AG10803 (cell line): ENCODE measurements at places on chromosomes 2 and 18.

DNA sequence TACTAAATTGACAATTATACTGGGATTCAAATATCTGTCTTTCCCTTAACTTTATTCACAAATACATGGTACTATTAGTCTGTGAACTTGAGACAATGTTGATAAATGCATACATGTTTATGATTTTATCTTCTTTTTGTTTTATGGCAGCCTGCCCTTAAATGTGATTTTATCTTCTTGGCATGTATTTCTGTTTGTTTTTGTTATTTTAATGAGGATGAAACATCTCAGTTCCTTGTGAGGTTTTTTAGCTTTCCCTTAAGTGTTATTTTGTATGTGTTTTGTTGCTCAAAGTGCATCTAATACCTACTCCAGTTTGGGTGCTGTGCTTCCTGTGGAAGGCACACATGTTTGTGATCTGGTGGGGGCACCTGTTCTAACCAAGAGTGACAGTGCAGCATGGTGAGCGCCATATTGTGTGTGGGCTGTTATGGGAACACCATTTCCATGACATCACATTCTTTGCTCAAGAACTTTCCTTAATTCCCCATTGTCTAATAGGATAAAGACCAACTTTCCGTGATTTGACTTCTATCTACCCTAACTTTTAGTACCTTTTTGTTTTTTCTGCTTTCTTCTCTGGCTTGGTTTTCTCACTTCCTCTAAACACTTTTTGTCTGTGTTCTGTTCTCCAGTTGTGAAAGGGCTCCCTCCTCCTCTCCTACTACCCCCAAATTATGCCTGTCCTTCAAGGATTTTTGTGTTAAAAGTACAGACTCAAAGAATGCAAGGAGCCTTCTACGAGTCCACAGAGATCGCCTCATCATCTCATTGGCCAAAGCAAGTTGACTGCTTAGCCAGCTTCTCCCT is 162.1 kb upstream of the TTC39C start:
- no peak for DNase-seq

GRCh38 chr2:36554531-36554930 is 43.4 kb downstream of the FEZ2 start:
- DNase-seq, result no peak

DNA sequence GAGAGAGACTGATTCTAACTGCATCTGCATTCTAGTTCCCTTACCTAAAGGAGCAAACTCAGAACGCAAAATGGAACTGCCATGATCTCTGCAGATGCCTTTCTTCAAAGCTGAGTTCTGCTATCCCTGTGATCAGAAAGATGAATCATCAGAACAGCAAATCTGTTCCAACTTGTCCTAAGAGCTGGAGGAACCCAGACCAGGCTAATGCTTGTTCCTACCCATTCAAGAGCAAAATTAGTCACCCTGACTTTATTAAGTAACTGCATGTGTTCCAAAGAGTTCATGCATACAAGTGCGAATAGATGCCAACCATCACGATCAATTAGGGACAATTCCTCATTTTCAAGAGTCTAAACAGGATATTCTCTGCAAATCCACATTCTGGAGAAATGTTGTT is 46.5 kb downstream of the MBP start:
- DNase-seq, result peak; percentile 92

- peak; percentile 3 for DNase-seq
Measured at GRCh38 chr2:163469561-163469962, 266.2 kb downstream of the FIGN start.

GRCh38 chr2:172333235-172333977 is 94.0 kb upstream of the ITGA6 start:
- DNase-seq, result no peak

DNA sequence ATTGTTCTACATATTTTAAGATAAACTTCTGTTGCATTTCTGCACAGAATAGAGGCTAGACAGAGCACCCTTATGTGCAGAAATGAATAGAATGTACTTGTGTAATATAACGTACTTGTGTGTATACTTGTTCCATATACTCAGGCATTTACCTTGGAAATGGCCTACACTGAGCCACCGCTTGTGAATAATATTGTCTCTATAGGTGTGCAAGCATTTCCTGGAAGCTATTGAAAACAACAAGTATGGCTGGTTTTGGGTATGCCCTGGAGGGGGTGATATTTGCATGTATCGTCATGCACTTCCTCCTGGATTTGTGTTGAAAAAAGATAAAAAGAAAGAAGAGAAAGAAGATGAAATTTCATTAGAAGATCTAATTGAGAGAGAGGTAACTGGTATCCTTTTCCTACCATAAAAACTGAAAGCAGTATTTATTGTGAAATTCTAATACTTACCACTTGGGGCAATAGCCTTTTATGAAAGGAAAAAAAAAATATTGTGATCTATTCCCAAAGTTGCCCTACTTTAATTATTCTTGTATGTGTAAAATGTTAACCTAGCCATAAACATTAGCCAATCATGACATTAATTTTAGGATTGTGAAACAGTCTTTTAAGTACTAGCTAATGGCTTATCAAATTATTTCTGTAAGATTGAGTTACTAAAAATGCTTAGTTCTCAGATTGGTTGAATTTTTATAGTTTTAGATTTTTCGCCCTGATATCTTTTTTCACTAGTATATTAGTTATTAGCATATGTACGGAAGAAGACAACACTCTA is 18.0 kb downstream of the ZC3H15 start:
- peak; percentile 56 for DNase-seq

- no peak for DNase-seq
Measured at GRCh38 chr2:53654396-53654795, 113.2 kb upstream of the CHAC2 start.

- DNase-seq, result no peak
Measured at GRCh38 chr2:149441255-149441654, 110.9 kb downstream of the LYPD6 start.

GRCh38 chr2:236177604-236177966 is 9.4 kb upstream of the GBX2 start:
- peak; percentile 47 for DNase-seq

DNA sequence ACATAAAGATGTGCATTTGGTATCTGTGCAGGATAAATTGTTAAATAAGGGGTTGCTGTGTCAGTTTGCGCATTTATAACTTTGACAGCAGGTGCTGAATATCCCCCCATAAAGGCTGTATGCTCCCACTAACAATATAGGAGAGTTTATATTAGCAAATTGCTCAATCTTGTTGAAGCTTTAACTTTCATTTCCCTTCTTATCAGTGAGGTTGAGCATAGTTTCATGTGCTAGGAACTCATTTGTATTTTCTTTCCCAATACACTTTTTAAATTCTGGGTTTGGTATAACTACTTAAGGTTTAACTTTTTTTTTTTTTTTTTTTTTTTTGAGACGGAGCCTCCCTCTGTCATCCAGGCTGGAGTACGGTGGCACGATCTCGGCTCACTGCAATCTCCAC is 89.0 kb downstream of the FAM117B start:
- no peak for DNase-seq

GRCh38 chr2:69168144-69168813 is 155.3 kb downstream of the ANTXR1 start:
- DNase-seq, result no peak

GRCh38 chr2:180910831-180911665 is 69.4 kb upstream of the UBE2E3 start:
- DNase-seq, result no peak

- no peak for DNase-seq
Measured at GRCh38 chr2:179876266-179876665, 14.9 kb upstream of the ZNF385B start.

DNA sequence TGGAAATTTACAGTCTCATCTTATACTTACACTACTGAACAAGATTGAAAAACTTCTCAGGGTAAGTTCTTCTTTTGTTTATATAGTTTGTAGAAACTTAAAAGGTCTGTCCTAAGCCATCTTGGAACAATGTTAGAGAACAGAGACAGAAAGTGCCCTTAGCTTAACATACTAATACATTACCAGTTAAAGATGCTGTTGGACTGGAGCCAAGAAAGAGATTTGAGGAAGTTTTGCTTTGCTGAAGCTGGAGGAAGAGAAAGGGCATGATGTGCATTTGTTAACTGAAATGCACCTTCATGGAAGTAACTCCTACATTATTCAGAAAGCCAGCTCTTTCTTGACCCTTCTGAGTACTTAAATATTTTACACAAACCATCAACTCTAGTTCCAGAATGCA is 66.5 kb upstream of the TNFRSF11A start:
- no peak for DNase-seq

- no peak for DNase-seq
Measured at GRCh38 chr2:201942531-201942930, 91.1 kb upstream of the FZD7 start.

- peak; percentile 6 for DNase-seq
Measured at GRCh38 chr18:77316641-77317040, 67.0 kb downstream of the GALR1 start.

GRCh38 chr2:235605312-235606003 is 111.6 kb downstream of the AGAP1 start:
- DNase-seq, result peak; percentile 99

DNA sequence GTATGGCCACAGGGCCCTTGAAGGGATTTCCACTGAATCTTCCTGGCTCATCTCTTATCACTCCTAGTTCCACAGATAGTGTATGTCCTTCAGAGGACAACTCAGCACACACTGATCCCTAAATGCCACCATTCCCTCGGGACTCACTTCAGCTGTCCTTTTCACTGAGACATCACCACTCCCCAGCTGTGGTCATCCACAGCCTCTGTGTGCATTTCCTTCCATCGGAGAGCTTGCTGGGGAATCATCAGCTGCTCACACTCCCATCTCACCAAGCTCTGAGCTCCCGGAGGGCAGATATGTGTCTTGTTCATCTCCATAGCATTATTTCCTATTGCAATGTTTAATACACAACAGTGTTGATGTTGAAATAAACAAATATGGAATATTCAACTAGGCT is 759.5 kb downstream of the RNF144A start:
- no peak for DNase-seq

DNA sequence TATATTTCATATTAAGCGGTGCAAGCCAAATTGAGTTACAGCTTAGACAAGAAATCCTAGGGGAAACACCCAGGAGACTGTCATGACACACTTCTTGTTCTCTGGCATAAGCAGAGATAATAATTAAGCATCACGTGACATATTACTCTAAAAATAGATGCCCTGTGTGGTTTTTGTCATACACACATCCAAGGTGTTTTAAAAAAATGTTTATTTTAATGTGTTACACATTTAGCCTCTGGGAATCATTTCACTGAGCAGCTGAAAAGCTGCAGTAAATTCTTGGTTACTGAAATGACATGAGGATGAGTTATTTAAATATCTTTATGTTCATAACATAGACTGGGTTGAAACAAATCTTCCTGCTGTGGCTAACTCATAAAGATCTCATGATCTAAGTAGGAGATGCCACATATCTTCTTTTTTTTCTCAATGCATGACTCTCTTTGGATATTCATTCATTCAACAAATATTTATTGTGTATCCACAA is 38.0 kb upstream of the ERMN start:
- DNase-seq, result peak; percentile 45

GRCh38 chr2:17638196-17638743 is 97.8 kb downstream of the VSNL1 start:
- no peak for DNase-seq

DNA sequence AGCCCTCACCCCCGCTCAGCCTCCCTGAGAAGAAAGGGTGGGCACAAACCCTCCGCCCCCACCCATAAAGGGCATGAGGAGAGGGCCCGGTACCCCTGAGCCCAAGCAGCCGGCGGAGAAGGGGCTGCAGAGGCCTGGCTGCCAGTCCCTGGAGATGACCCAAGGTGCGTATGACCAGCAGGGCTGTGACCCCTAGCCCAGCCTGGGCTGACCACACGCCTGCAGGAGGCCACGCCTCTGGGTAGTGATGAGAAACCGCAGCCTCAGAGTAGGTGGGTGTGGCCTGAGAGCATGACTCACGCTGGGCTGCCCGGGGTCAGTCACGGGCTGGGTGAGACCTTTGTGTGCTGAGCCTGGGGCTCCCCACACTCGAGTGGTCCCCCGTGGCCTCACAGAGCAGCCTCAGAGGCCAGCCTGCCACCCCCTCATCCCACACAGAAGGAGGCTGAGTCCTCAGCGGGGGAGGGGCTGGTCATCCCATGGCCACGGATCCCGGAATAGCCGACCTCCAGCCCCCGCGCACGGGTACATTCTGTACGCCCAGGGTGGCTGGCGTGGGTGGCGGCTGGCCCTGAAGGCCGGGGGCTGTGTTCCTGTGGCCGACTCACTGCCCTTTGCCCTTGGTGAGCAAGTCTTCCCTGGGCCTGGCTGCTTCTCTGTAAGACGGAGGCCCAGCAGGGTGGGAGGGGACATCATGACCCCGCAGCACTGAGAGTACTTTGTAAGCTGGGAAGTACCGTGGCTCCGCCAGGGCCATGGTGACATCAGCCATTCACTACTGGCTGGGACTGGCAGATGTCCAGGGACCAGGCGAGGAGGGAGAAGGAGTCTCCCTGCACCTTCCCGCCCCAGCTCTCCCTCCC is 110.8 kb upstream of the OTOS start:
- DNase-seq, result peak; percentile 70

DNA sequence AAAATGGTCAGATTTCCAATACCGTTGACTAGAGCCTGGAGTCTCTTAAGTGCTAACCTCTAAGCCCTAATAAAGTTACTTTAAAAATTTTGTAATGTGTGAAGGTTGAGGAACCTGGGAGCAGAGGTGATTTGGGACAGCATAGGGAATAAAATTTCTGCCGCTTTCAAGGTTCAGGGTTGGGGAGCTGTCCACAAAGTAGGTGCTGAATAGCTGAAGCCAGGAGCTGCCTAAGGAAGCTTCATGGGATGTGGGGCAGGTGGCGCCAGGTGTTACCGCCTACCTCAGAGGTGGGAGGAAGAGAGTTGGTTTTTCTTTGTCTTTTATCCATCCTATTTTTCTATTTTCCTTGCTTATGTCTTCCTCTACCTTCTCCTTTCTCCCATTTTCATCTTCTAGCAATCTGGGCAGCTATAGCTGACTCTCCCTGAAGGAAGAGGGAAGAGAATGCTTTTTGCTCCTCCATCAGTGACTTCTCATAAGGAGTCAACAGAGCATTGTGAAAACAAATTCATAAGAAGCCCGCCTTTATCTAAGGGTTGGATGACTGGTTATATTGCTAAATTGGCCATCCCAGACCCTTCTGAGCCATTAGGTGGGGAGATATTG is 178.7 kb downstream of the CLIP4 start:
- peak; percentile 6 for DNase-seq

DNA sequence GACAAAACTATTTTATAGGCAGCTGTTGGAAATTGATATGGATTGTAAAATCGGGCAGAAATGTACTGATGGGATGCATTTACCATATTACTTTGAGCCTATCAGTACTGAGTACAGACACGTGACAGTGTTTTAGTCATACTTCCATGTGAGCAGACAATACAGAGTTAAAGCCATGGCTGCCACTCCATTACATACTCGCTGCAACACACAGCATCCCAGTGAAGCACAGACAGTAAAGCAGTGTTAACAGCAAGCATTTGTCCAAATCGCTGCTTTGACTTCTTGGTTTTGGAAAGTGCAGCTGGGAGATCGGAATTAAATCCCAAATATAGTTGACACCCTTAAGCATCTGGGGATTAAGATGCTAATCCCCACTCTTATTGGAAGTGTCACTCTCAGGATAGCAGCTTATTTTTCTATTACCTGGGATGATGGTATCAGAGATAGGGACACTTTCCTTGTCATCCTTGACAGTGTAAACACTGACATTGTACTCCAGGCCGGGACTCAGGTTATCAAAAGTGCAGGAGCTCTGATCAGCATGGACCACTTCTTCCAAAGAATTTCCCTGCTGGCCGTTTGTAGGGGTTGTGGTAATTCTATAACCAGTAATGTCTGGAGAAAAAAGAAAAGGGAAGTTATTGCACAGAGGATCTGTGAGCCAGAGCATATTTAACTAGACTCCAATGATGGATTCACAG is 41.6 kb downstream of the FN1 start:
- no peak for DNase-seq
